Brain (organoid and tissue), 16 donors: ENCODE measurements at places on chromosomes 12 and 14.
A peak's percentile ranks its signal among the peaks of the same experiment; 100 is the strongest.

DNA sequence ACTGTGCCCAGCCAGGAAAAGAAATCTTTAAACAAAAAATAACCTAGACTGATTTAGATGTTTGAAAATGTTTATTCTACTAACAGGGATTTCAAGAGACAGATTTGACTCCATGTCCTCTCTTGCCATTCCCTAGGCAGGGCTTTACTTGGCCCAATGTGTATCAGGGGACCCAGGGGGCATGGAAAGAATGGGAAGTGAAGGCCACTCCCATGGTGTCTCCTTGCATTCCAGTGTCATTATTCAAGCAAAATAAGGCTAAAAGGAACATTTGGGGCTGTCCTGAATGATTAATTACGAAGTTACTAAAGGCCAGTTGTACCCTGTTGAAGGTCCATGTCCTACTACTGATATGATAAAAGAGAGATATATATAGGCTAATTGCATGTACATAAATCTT, 151.9 kb upstream of the ATF7IP start:
- no peak for DNase-seq

DNA sequence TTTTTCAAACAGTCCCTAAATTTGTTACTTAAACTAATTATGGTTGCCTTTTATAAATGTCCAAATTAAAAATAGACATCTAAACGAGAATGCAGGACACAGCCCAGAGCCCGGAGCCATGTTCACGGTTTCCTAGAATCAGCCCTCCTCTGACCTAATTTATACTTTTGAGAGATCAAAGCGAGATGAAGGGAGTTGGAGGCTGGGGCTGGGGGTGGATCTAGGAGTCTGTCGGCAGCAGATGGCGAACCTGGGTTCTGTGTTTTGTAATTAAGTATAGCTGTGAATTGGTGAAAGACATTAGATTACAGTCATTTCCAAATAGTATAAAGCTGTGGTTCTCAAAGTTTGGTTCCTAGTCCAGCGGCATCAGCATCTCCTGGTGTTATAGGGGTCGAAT, 210.1 kb downstream of the SLC41A2 start:
- peak; percentile 63 for DNase-seq

- no peak for DNase-seq
Measured at GRCh38 chr12:132084621-132085290, 59.4 kb downstream of the DDX51 start.

DNA sequence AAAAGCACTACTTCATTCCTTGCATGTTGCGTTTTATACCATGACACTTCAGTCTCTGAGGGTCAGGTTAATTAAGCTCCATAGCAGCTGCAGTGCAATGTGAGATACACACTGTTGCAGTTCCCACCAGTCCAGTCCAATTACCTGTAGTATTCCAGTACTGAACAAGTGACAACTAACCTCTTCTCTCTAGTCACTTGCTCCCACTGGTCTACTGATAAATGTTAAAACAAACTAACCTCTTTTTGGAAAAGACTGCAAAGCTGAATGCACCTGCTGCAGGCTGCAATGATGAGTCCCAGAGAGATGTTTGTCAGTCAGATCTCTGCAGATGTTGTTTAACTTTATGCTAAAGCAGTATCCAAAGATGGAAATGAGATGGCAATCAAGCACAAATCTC, 7.9 kb downstream of the NOVA1 start:
- DNase-seq: peak; percentile 68

- no peak for DNase-seq
Measured at GRCh38 chr14:96958057-96958456, 160.9 kb downstream of the VRK1 start.

DNA sequence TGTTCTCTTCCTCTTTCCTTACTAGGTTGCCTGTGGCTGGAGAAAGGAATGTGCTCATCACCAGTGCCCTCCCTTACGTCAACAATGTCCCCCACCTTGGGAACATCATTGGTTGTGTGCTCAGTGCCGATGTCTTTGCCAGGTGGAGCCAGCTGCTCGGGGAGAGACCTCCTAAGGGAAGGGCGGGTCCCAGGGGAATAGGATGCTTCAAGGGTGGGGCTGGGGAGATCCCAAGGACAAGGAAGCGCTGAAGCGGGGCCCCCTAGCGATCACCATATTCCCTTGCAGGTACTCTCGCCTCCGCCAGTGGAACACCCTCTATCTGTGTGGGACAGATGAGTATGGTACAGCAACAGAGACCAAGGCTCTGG, 10.2 kb downstream of the MARS1 start:
- DNase-seq: no peak

DNA sequence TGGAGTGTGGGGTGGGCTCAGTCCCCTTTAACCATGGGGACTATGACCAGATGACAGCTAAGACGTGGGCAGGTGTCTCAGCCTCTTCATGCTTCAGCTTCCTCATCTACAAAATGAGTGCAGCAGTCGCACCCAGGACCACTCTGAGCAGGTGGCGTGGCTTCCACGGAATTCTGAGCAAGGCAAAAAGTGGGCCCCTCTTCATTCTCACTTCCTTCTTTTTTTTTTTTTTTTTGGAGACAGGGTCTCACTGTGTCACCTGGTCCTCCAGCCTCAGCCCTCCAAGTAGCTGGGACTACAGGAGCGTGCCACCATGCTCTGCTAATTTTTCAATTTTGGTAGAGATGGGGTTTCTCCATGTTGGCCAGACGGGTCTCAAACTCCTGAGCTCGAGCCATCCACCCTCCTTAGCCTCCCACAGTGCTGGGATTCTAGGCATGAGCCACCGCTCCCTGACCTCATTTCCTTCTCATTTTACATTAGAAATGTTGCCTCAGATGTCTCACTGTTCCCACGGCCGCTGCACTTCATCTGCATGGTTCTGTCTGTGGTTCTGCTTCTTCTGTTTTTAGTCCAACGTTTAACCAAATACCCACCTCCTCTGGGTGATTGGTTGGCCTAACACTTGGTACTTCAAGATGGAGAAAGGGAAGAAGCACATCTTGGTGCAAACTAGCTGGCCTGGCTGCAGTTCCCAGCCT, 41.3 kb upstream of the BCL7A start:
- DNase-seq: no peak

- peak; percentile 36 for DNase-seq
Measured at GRCh38 chr12:41234692-41235091, 46.6 kb downstream of the PDZRN4 start.

DNA sequence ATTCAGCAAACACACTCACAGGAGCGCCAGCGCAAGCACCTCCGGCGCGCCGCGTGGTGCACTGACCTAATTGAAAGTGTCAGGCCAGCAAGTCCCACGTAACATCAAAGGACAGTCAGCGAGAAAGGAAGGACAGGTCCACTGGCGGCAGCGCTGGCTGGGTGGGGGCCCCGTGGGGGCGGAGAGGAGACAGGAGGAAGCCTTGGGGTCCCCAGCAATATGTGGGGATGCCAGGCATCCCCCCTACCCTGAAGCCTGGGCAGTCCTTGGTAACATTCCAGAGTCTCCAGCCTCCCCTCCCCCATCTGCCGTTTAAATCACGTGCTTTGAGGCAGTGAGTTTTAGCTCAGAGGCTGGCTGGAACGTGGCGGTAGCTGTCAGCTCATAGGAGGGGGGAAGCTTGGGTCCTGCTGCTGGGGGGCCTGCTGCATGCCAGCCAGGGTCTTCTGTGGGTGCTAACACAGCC, 159.2 kb downstream of the CALM1 start:
- DNase-seq: peak; percentile 91

DNA sequence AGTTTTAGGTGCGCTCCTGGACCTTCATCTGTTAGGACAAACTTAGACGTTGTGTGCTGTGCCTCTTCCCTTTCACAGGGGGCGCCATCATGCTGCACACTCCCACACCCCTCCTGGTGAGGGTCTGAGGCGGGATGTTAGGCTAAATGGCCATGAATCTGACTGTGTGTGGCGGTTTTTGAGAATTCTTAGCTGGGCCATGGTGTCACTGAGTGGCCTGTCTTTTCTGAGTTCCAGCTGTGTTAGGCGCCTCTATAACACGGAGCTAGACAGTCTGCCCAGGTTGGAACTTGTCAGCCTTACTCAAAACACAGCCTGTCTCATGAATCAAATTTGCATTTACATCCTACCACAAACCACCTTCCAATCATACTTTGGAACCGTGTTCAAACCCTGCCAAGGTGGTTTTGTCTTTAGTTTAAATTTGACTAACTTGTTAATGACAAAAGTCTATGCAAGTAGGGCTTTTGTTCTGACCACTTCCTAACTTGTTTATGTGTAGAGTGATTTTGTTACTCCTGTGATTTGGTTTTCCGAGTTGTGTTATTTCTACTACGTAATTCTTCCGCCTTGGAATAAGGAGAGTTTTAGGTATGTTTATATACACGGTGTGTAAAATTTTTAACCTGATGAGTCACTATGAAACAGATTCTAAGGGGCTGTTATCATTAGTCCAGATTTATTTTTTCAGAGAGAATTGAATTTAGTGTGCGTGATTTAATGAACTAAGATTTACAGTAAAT, 19.6 kb downstream of the ACVR1B start:
- DNase-seq: no peak

GRCh38 chr14:99603471-99604277, at the start of gene CCDC85C:
CCDC85C (minus strand) TSS chr14:99604207; CDS start chr14:99603959, 248 bp downstream.
- DNase-seq: peak; percentile 66

- no peak for DNase-seq
Measured at GRCh38 chr12:31887109-31887811, 72.0 kb upstream of the RESF1 start.

- DNase-seq: no peak
Measured at GRCh38 chr12:112852810-112853209, 54.0 kb upstream of the OAS1 start.

DNA sequence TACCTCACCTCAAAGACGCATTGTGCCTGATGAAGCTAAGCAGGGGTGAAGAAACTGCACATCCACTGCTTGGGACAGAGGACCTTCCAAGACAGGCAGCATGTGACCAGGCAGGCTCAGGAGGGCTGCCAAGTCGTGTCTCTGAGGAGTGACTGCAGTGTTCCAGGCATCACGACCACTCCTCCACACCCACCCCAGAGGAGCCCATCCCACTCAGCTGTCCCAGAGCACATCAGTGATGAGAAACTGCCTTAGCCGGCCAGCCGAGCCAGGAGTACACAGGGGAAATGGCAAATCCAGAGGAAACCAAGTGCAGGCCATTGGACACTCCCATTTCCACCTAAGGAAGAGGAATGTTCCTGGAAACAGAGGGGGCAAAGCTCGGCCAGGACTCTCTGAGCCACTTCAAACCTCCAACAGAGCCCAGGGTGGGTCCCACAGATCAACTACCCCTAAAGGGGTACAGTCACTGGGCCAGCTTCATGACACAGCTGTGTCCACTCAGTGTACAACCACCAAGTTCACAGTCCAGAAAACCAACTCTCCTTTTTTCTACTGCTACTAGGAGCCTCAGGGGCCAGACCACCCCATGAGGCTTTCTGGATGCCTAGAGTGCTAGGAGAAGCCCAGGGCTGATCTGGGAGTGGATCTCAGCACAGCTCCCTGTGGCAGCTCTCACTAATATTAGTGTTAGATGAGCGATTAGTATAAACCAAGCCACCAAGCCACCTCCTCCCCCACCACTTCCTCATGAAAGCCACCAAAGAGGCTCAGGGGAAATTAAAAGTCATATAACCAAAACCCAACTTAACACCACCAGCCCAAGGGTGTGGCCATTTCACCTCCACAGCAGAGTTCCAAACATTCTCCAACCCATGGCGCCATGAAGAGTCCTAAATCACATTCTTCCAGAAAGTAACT, 15.4 kb downstream of the PXN start:
- DNase-seq: no peak

- DNase-seq: no peak
Measured at GRCh38 chr12:123764109-123764508, 2.0 kb downstream of the DNAH10 start.
